Stimulated activated CD4-positive, alpha-beta T cell treated with anti-CD3 and anti-CD28 coated beads, Interleukin-2, amount 100 ng/mL, for 24 hours (primary cell): ENCODE measurements at places on chromosomes 1 and 21.

GRCh38 chr1:4056422-4056821, 156.3 kb upstream of the C1orf174 start:
- no peak for DNase-seq

DNA sequence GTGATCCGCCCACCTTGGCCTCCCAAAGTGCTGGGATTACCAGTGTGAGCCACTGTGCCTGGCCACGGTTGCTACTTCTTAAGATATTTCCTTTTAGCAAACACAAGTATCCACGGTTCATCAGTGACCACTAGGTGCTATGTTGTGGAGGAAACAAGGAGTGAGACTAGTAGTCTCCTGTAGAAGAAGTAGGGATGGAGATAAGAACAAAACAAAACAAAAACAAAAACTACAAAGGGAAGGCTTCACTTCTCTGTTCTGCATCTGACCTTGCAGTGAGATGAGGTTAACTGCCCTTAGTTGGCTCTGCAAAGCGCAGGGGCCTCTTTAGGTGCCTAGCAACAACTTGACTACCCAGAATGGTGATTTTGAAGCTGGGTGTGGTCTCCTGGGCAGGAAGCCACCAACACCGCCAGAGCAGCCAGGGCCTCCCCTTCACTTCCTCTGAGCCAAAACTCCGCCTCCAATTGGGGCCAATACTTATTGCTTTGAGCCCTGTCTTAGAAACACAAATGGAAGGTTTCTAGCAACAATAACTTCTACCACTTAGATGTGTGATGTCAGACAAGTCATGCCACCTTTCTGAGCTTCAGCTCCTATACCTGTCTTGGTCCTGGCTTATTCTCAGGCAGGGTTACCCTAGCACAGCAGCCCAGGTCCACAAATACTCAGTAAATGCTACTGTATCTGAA, 12.8 kb upstream of the CDC42 start:
- DNase-seq = peak; percentile 84

DNA sequence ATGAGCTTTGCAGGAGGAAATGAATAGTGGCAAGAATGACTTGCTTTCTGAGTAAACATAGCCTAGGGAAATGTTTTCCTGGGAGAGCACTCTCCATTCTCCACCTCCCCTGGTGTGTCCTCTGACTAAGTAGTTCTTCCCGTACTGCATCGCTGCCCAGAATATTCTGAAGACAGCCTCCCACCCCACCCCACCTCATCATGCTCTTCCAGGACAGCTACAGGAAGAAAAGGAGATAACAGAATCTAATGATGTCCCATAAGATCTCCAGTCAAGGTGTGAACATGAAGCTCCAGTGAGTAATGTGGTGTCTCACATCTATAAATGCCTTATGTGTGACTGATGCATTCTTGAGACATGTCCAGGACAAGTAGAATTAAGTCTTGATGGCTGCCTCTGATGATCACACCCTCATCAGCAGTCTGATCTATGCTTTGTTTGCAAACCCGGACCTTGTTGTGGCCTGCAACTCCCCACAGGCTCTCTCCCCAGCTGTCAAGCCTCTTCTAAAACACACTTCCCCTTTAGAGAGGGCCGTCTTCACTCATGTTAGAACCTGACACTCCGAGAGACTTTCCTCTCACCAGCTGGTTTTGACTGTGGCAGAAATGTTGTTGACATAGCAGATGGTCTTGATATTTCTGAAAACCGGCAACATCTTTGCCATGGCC, 183.0 kb downstream of the CYYR1 start:
- DNase-seq = no peak

- no peak for DNase-seq
Observed at GRCh38 chr1:3896396-3897000, 3.6 kb downstream of the C1orf174 start.
